Stimulated activated CD8-positive, alpha-beta memory T cell treated with anti-CD3 and anti-CD28 coated beads, Interleukin-2, amount 100 ng/mL, for 1 hour (primary cell): ENCODE measurements at places on chromosomes 1 and 21.

DNA sequence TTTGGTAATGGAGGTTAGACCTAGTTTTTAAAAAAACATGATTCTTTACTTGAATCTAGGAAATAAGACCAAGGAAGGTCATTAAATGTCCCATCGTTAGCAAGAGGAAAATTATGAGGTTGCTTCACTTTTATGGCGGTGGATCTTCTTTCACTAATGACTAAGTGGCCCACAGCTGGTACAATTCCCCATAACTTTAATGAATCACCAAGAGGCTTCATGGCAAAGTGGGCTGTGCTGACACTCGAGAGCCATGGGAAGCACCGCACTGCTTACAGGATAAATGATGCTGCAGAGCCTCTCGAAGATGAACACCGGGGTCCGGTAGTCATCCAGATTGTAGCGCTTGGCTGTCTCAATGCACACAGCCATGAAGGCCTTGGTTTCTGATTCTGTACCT, 108.8 kb downstream of the UBR4 start:
- DNase-seq, result no peak

DNA sequence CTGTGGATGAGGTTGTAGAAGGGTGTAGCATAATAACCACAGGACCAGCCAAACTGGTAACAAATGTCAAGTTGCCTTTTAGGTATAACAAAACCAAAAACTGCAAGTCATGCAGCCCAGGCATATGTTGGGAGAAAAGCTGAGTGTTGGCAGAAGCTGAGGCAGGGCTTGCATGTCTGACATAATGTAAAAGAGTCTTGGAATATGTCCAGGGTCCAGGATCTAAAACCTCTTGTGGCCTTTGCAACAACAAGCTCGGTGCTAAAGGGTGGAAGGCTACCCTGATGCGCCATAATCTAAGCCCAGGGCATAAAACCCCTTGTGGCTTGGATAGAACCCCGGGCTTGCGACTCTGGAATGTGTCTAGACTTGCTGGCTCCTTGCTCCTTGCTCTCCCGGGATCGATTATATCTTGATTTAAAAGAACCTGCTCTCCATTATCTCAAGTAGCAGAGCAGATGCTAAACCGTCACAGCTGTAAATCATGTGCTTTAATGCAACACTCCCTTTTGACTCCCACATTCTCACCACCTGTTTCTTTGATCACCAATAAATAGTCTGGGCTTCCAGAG, 26.5 kb upstream of the SLC35A3 start:
- DNase-seq, result no peak

DNA sequence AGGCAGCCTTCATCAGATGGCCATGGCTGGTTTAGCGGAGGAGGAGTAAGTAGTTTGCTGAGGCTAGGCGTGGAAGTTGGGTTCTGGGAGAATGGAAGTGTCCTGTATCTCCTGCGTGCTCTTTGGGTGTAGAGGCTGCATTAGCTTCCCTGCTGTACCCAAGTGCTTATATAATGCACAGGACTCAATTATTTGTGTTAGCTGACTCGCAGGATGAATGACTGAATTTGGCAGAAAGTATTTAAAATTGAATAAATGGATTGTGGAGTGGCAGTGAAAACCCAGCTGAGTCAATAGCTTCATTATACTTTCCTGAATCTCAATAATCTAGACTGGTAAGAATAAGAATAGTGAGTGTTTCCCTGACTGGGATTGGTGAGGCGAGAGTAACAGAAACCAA, 13.8 kb downstream of the DNTTIP2 start:
- DNase-seq, result no peak

DNA sequence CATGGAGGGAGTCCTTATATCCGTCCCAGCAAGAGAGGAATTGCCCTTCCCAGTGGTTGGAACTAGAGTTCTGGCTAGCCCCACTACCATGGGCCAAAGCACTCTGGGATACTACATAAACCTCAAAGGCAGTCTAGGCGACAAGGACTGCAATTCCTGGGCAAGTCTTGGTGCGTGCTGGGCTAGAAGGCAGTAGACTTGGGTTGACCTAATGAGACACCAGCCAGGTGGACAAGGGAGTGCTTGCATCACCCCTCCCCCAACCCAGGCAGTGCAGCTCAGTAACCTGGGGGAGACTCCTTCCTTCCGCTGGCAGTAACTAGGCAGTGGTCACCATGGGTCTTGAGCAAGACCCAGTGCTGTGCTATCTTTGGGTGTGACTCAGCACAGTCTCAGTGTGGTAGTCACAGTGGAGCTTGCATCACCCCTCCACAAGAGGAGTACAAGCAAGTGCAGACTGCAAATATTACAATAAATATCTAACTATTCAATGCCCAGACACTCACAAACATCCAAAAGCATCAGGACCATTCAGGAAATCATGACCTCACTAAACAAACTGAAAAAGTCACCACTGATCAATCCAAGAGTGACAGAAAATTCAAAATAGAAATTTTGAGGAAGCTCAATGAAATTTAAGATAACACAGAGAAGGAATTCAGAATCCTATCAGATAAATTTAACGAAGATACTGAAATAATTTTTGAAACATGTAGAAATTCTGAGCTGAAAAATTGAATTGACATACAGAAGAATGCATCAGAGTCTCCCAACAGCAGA, 84.7 kb upstream of the LYPLAL1 start:
- DNase-seq, result no peak

DNA sequence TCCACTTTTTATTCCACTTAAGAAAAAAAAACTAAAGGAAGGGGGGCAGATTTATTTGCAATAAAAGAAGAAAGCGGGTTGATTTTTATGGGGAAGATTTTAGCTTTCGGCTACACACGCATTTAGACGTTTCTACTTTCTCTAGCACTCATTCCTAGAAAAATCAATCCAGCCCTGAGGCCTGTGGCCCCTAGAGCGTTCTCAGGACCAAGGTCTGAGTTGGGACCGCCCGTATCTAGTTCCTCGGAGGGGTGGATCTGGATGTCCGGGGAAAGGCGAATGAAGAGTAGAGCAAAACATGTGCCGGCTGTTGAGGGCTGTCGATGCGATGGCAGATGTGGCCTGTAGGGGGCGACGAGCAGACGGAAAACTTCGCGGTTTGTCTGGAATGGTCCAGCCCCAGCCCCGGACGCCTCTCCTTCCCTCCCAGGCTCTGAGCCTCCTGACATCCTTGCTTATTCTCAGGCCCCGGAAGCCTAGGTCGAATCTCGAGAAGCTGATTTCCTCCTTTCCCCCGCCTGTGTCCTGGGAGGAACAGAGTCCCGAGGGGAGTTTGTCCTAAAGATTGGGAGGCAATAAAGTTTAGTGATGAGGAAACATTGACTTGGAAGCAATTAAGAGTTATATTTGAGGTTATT, 5.2 kb downstream of the FOXD3 start:
- DNase-seq, result no peak

GRCh38 chr1:224922404-224923164, 6.9 kb upstream of the DNAH14 start:
- DNase-seq, result no peak

- no peak for DNase-seq
These were observed 21.9 kb downstream of the TSNAX start for GRCh38 chr1:231550448-231550781.

DNA sequence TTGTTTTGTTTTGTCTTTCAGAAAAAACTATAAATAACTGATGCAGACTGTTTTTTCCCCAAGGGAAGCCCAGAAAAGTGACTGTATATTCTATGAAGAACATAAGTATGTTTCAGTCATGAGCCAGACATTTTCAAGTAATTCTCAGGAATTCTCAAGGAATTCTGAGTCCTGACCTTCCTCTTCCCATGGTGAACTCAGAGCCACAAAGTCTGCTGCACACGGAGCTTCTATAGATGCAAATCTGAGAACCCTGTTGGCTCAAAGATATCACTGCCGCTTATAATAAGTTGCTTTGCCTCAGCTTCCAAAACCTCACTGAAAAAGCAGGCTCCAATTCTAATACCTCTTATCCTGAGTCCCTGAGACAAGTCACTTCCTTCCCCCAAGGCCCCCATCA, 418.5 kb upstream of the RUNX1 start:
- DNase-seq, result no peak

GRCh38 chr21:26851109-26851944, 6.1 kb upstream of the ADAMTS1 start:
- no peak for DNase-seq

- DNase-seq, result no peak
These were observed 6.6 kb upstream of the FMO3 start for GRCh38 chr1:171084091-171084490.

- no peak for DNase-seq
These were observed 19.7 kb upstream of the ADGRB2 start for GRCh38 chr1:31783846-31784245.

- no peak for DNase-seq
These were observed 41.9 kb upstream of the FCRL4 start for GRCh38 chr1:157639800-157640199.

DNA sequence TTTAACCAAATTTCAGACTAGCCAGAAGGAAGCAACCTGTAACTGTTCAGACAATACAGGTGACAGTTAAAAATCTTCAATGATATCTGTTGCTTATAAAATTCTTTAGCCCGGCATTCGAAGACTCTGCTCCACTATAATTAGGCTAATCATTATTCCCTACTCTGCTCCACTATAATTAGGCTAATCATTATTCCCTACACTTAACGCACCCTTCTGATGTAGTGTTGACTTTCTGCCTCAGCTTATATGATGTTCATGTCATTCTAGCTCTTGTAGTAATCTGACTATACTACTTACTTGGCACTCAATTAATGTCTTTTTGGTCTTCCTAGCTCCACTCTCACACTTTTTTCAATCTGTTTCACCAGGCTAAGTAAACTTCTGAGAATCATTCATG, 13.3 kb downstream of the TESK2 start:
- DNase-seq, result no peak

DNA sequence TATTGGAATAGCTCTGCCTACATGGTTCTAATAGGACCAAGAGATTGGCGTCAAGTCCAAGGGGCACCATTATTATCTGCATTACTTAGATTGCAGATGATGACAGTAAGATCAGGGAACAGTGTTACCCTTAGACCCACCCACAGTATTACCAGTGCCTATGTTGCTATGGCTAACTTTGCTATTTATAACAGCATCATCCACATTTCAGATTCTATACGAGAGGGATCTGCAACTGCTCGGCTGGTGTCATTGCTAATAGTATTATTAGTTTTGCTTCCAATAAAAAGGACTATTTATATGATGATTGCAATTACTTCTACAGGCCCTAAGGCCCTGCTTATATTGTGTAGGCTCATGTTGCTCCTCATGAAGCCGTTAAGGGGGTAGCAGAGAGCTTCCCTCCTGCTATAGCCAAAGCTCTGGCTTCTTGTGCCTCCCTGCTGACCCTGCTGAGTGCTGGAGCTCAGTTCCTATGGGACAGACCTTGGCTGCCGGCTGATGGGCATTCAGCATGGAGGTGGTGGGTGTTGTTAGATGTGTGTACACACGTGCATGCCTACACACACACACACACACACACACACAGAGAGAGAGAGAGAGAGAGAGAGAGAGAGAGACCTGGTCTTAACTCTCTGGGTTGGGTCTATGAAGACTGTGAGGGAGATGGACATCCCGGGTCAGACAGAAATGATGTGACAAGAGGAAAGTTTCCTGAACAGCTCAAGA, 1.3 kb downstream of the BCAN start:
- DNase-seq, result no peak

- DNase-seq, result no peak
These were observed 20.4 kb downstream of the AIM2 start for GRCh38 chr1:159056069-159056698.

DNA sequence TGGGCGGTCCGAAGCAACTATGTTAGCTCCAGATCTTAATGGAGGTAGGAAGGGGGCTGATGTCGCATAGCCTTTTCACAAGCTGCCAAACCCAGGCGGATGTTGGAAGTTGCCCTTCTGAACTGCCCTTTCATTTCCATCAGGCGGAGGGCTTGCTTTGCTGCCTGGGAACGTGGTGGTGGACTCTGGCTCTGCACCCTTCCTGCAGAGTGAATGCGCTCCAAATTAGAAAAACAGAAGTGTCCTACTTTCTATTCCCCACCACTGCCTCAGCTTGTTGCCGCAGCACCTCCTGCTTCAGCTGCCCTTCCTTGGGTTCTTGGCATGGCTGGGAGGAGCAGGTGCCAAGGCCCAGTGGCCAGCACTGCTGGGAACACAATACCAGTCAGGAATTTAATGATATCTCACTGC, 60.6 kb downstream of the AK4 start:
- DNase-seq, result no peak

DNA sequence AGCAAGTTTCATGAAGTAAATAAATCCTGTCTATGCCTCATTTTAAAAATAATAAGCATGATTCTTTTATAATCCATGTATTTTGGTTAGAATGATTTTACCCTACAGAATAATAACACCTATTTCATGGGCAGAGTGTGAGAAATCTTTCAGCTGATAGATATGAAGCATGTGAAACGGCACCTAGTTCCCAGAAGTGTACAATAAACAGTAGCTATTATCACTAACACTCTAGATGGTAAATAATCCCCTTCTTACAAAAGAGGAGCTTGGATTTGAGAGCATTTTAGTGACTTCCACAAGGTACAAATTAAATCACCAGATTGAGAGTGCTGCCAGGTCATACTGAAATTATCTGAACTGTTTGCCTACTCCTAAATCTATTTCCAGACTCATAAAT, 95.3 kb upstream of the NRIP1 start:
- no peak for DNase-seq

- DNase-seq, result no peak
These were observed 158.8 kb downstream of the C1orf21 start for GRCh38 chr1:184545601-184546000.

- no peak for DNase-seq
These were observed 15.4 kb downstream of the SLC2A7 start for GRCh38 chr1:9010781-9011323.

- DNase-seq, result no peak
These were observed 44.6 kb downstream of the MAN1C1 start for GRCh38 chr1:25661043-25661815.
